ENCODE measurements at places on chromosomes 6 and 20. TPM values are rescaled to one million over a fixed set of nuclear protein-coding genes. Genes with fewer than 3 reads are reported as not detected.

Gene COL12A1
- total RNA-seq, result 1,804 TPM

Gene TNNC2
- total RNA-seq, result not detected

Gene ABHD16B
- not detected for total RNA-seq

Gene CALHM4
- total RNA-seq, result not detected

Gene MRPS10
- total RNA-seq, result 35.8 TPM

Gene SPDEF
- under 0.01 TPM for total RNA-seq

Gene SOX4
- total RNA-seq, result 9.6 TPM

Gene PHACTR2
- 54.8 TPM for total RNA-seq

Gene MUC22
- total RNA-seq, result not detected

Gene MYT1
- total RNA-seq, result not detected

Gene ZKSCAN4
- total RNA-seq, result 4.5 TPM

Gene CHRNA4
- total RNA-seq, result not detected

Gene INSM1
- total RNA-seq, result not detected

Gene FAM210B
- total RNA-seq, result 52.6 TPM

Gene PRL
- not detected for total RNA-seq

Gene BMP7
- 0.12 TPM for total RNA-seq

Gene RIPPLY2
- total RNA-seq, result 0.97 TPM

Gene TRIM10
- total RNA-seq, result not detected

Gene HSPA12B
- 0.65 TPM for total RNA-seq

Gene SLC2A10
- 107 TPM for total RNA-seq

Gene PGBD1
- total RNA-seq, result 7.0 TPM

Gene HLA-DRA
- total RNA-seq, result 0.85 TPM
